ENCODE measurements at places on chromosomes 1 and 21. TPM values are rescaled to one million over a fixed set of nuclear protein-coding genes. Genes with fewer than 3 reads are reported as not detected.

PIGM gene
- total RNA-seq = 4.9 TPM

SLAMF1 gene
- total RNA-seq = not detected

LCE1F gene
- total RNA-seq = not detected

RAVER2 gene
- total RNA-seq = 4.6 TPM

CYP4Z1 gene
- not detected for total RNA-seq

Data from smooth muscle cell of trachea (primary cell).